WTC11 (cell line): ENCODE measurements at places on chromosomes 5 and 9.

- DNase-seq, result no peak
Observed at GRCh38 chr5:25095261-25095660, 450.5 kb upstream of the CDH10 start.

DNA sequence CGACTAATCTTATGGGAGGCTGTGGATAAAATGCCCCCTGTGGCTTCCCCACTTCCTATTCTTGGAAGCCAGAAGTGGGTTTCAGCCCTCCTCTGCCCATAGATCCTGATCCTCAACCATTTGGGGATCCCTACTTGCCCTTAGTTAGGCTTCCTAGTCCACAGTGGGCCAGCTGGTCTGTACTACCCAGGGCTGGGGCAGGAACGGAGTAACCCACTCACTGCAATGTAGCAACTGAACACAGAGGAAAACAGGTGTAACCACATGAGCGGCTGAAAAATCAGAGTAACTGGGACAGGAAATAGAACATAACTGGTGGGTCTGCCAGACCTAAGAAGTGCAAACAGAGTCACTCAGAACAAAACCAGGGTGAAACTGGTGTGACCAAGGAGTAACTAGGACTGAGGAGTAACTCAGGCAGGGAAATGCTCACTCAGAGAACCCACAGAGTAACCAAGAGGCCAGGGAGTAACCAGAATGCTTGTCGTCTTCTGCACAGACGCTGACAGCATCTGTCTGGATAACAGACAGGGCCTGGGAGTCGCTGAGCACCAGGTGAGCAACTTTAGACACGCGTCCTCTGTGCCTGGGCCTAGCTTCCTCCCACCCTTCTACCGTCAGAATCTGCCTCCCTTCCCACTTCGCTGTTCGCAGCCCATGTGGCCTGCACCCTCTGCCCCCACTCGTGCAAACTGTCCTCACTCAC, 1.0 kb downstream of the AQP3 start:
- DNase-seq, result no peak

DNA sequence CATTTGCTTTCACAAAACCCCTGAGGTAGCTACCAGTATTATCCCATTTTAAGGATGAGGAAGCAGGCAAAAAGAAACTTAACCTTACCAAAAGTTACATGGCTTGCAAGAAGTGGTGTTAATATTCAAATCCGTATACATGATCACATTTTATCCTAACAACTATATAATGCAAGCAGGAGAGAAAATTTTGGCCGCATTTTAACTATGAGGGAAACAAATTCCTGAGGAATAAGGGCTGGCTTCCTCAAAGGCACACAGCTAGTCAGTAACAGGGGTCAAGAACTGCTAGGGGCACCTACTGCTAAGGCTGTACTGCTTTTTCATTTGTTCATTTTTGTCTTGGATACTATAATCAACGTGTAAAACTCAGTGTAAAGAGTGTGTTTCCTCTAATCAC, 81.0 kb downstream of the LHFPL2 start:
- DNase-seq, result no peak

DNA sequence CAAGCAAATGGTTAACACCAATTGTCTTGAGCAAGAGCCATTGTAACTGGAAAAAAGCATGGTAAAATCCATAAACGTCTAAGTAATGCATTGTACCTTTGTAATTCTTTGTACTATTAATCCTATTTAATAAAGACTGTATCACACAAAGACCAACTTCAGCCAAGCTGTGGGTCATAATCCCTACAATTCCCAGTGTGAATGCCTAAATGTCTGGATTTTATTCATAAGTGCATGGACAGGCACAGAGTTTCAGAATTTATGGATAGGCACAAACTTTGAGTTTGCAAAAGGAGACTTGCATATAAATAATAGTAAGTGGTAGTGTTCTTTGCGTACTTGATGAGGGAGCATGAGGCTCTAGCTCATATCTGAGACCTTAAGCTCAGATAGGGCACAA, 1280.2 kb upstream of the WWC1 start:
- DNase-seq, result no peak

DNA sequence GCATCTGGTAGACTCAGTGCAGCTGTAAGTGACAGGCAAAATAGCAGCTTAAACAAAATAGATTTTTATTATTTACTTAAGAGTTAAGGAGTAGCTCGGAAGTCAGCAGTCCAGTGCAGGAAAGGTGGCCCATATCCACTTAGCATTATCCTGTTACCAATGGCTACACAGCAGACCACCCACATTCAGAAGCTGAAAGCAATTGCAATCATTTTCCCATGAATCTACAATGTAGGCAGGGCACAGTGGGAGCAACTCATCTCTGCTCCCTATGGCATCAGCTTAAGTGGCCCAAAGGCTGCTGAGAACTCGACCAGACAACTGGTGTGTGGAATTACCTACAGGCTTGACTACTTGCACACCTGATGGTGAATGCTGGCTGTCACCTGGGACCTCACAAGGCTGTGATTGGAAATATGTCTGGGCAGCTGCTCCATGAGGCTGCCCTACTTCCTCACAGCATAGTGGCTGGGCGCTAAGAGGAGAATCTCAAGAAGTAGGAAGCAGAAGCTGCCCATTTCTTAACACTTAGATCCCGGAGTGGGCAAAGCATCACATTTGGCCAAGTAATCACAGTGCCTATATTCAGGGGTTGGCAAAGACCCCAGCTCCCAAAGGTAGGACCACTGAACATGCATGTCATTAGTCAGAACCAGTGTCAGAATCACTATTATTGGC, 56.4 kb downstream of the SNX18 start:
- DNase-seq, result no peak
